Subcutaneous adipose tissue (tissue), 4 donors: ENCODE measurements at places on chromosomes 1 and 21. TPM values are rescaled to one million over a fixed set of nuclear protein-coding genes. Genes with fewer than 3 reads are reported as not detected.

SPRR2B gene
- not detected for total RNA-seq

FCGR3A gene
- total RNA-seq, result 11.7 TPM

ATAD3C gene
- total RNA-seq, result not detected

FMO3 gene
- 35.2 TPM for total RNA-seq

SDCCAG8 gene
- 44.6 TPM for total RNA-seq

PAQR6 gene
- total RNA-seq, result not detected

CTTNBP2NL gene
- total RNA-seq, result 27.1 TPM

KCNT2 gene
- total RNA-seq, result 1.9 TPM

SLC39A1 gene
- 69.5 TPM for total RNA-seq

PPM1J gene
- not detected for total RNA-seq

OR2L5 gene
- not detected for total RNA-seq

RAB42 gene
- total RNA-seq, result 1.1 TPM

MFSD2A gene
- total RNA-seq, result 1.3 TPM

MOV10 gene
- total RNA-seq, result 11.6 TPM

USH2A gene
- total RNA-seq, result not detected

F3 gene
- total RNA-seq, result 146 TPM

HUNK gene
- 0.17 TPM for total RNA-seq

UBE2Q1 gene
- total RNA-seq, result 21.2 TPM

SYCP1 gene
- 0.33 TPM for total RNA-seq

OR6K3 gene
- not detected for total RNA-seq

KCNJ9 gene
- not detected for total RNA-seq

EMC1 gene
- total RNA-seq, result 33.1 TPM

CSF3R gene
- total RNA-seq, result 24.2 TPM
